ENCODE measurements at places on chromosomes 13 and 19.

- DNase-seq = no peak
These were observed 97.7 kb upstream of the IPO5 start for GRCh38 chr13:97855570-97856303.

DNA sequence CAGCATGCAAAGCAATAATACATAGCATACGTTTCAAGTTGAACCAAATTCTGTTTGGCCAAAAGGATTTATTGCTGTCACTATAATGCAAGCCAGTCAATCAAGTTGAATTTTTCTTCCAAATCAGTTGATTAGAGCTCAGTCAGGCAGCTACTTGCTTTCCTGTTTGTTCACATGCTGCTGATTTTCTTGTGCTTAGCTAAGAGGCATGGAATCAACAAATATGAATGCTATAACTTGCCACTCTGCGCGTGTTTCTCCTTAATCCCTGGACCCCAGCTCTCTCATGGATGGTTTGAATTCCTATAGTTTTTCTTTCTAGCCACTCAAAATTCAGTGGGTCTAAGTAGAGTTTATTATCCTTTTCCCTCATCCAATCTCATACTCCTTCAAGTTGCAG is 311.3 kb downstream of the KLF5 start:
- DNase-seq = no peak

DNA sequence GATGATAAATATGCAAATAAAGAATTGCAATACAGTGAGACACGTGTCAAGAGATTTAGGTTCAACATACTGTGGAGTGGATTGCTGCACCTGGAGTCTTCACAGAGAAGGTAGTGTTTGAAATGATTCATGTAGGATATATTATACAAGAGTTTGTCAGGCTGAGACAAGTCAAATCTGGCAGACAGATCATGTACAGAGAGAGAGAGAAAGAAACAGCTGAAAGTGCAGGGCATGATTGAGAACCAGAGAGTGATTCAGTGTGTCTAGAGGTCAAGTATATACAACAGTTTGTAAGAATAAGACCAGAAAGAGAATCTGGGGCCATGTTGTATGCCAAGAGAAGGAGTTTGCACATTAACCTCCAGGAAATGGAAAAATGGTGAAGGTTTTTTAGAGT is 2.1 kb upstream of the VWA8 start:
- DNase-seq = no peak

GRCh38 chr13:112997188-112998130 is 28.4 kb downstream of the MCF2L start:
- no peak for DNase-seq

DNA sequence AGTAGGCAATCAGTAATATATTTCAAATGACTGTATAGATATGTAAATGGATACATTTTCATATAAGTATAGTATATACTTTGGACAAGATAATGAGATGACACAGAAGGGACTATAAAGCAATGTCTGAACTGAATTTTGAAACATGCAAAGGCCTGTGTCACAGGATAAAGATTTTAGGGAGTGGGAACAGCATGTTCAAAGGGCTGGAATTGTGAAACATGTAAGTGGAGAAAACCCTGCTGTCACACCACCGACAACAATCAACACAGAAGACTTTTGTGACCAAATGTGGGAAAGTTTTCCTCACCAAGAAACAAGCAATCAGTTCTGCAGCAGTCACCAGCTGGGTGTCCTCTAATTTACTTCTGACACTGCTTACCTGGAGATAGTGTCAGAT is 42.9 kb downstream of the LPAR6 start:
- DNase-seq = no peak

- no peak for DNase-seq
These were observed 97.1 kb downstream of the SIPA1L3 start for GRCh38 chr19:38004186-38004520.

DNA sequence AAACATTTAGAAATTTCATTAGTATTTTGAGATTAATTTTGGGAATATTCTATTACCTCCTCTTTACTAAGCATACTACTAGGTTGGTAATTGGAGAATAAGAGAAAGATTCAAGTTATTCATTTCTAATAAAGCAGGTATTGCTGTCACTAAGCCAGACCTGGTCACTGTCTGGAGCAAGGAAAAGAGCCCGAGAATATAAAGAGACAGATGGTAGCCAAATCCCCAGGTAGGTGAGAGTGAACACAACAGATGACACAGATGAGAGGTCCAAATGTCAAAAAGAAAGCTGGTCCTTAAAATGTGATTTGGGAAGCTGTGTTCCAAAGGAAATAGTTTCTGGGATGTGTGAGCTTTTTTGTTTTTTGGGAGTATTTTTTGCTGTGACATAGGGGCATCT is 128.6 kb downstream of the ZNF100 start:
- no peak for DNase-seq

- DNase-seq = no peak
These were observed 578.5 kb upstream of the PCDH20 start for GRCh38 chr13:61994174-61994573.

- no peak for DNase-seq
These were observed 36.0 kb downstream of the KEAP1 start for GRCh38 chr19:10467104-10467706.

- DNase-seq = no peak
These were observed 65.2 kb downstream of the RAP2A start for GRCh38 chr13:97499181-97499580.

DNA sequence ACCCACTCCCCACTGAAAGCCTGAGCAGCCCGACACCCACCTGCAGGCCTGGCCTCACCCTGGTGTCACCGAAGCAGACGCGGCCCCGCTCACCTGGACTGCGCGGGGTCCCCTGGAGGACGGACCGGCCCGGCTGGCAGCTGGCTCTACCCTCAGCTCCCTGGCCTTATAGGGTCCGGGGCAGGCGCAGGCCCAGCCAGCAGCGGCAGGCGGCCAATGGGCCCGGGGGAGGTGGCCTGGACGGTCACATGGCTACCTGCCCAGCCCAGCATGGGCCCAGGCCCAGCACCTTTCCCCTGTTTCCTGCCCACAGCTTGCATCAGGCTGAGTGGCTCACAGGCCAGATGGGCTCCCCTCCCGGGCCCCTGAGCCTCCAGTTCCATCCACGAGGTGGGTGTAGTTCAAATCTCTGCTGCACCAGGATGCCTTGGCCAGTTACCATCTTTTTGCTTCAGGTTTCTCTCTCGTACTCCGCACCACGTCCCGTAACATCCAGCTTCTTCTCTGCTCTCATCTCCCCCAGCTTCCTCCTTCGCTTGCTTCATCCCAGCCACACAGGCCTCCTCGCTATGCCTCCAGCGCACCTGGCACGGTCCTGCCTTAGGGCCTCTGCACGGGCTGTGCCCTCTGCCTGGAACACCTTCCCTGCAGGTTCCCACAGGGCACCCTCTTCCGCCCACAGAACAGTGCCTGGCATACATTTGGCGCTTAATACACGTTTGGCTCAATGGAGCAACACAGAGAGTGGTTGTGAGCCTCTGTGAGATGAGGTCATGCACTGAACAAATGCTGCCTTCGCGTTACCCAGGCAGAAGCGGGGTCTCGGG is at the start of gene PLIN4:
PLIN4 (minus strand) TSS at position 142 of the 827 bp plus-strand sequence. CDS start 214 bp downstream, outside the sequence.
- DNase-seq = no peak
